Stimulated activated CD4-positive, alpha-beta T cell treated with anti-CD3 and anti-CD28 coated beads, Interleukin-1b, Interleukin-23, amount 100 ng/mL, for 1 hour (primary cell): ENCODE measurements at places on chromosomes 11 and 22.

GRCh38 chr11:117523680-117524079 lies 196.0 kb downstream of the CEP164 start:
- no peak for DNase-seq

DNA sequence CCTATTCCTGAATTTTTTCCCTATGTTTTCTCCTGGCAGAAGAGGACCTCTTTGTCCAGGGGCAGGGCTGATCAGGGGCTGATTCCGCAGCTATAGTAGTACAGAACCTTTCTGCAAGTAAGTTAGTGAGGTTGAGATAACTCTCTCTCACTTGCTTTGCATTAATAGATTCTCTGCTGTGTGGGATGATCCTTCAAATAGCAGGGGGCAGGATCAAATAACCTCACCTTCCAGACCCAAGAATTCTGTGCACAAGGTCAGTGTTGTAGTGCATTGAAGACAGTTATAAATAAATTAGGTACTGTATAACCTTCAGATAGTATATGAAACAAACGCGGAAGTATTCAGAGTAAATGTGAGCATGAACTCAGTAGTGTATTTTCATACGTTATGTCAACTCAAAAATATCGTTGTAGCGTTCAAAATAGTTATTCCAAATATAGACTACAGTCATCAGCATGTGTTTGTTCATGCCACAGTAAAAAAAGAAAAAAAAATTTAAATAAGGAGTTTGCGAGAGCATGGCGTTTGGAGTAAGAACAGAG lies 278 bp downstream of the MMP26 start:
- DNase-seq: no peak

- DNase-seq: no peak
Measured at GRCh38 chr11:17934194-17934593, 78.7 kb downstream of the SERGEF start.

DNA sequence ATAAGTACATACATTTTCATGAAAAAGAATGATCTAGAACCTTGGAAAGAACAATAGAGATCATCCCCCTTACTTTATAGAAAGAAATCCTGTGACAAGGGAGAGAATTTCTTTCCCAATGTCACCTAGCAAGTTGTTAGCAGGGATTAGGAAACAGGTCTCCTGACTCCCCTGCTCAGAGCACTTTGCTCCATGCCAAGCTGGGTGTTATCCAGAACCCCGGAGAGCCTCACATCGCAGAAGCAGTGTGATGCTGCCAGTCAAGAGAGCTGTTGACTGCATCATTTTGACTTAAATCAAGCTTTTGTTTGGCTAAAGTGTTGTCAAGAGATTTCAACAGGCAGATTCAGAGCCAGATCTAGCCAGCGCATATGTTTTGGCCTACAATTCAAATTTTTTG lies 3.6 kb upstream of the RRAS2 start:
- no peak for DNase-seq

- no peak for DNase-seq
Measured at GRCh38 chr11:42770444-42771065, 541.2 kb upstream of the API5 start.

DNA sequence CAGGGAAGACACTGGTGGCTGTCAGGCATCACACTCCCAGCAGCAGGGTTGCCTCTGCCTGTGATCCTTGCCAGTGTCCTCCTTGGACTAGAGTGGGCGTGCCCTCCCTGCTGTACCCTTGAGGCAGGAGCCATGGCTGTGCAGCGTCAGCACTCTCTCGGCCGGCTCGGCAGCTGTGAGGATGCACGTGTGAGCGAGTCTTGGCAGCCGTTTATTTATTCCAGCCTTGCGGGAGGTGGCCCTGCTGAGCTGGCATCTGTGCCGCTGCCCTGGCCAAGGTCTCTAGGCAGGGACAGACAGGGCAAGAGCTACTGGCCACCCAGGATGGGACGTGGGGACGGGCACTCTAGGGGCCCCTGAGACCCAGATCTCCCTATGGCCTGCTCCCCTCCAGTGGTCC lies 33.9 kb downstream of the TSPAN4 start:
- no peak for DNase-seq

GRCh38 chr11:6240781-6241180 lies 1.9 kb downstream of the CNGA4 start:
- DNase-seq: no peak

GRCh38 chr11:67409261-67409666 lies 5.4 kb downstream of the TBC1D10C start:
- no peak for DNase-seq

- no peak for DNase-seq
Measured at GRCh38 chr11:19756675-19757475, 44.2 kb downstream of the NAV2 start.

DNA sequence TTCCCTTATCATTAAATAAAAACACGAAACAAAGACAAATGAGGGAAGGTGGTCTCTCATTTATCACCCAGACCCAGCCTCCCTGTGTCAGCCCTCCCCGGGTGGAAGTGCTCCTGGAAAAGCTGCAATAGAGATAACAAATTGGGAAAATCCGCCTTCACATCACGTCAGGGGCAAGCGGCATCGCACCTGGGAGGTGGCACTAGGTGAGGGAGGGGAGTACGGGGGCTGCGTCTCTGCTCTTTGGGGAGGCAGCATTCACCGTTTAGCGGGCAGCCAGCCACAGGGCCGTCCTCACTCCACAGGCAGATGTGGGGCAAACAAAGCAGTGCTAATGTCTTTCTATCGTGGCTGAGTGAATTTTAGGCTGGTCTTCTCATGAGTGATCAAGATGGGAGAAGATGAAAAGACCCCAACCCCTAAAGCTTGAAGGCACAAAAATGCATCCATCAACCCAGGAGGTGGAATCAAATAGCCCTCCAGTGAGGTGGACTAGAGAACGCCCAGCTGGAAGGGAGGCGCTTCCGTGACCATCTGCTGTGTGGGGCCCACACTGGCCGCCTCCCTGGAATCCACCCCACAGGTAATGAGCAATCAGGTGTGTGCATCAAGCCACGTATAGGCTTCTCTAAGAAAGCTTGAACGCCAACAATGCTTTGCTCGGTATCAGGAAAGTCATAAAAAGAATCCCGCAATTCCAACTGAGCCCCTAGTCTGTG lies 629.5 kb downstream of the BRD1 start:
- no peak for DNase-seq

DNA sequence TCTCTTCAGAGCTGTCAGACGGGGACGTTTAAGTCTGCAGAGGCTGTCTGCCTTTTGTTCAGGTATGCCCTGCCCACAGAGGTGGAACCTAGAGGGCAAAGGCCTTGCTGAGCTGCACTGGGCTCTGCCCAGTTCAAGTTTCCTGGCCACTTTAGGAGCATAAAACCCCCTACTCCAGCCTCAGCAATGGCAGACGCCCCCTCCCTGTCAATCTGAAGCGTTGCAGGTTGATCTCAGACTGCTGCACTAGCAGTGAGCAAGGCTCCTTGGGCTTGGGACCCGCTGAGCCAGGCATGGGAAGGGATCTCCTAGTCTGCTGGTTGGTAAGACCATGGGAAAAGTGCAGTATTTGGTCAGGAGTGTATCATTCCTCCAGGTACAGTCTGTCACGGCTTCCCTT lies 66.6 kb upstream of the TP53I11 start:
- DNase-seq: no peak

DNA sequence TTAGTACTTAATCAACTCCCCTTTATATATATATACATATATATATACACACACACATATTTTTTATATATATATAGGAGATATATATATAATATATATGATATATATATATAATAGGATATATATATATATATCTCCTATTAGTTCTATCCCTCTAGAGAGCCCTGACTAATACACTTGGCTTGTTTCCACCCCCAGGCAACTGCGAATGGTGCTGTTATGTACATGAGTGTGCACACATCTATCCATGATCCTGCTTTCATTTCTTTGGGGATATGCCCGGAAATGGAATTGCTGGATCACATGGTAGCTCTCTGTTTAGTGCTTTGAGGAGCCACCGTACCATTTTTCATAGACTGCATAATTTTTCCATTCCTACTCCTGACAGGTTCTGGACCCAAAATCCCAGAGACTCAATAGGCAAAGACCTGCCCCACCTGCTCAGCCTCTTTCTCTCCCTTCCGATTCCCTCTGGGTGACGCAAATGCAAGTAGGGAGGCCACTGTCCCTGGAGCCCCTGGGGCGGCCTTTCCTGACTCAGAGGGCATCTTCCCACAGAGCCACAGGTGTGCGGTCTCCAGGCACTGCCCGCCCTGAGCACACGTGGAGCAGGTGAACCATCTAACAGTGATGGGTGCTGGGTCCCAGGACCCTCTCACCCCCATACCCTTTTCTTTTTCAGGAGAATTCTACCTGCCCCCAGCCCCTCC lies 12.0 kb downstream of the FGF3 start:
- no peak for DNase-seq

- DNase-seq: no peak
Measured at GRCh38 chr11:132814410-132814809, 717.9 kb downstream of the OPCML start.

GRCh38 chr22:19824926-19825339 lies 29.7 kb downstream of the GNB1L start:
- DNase-seq: no peak

DNA sequence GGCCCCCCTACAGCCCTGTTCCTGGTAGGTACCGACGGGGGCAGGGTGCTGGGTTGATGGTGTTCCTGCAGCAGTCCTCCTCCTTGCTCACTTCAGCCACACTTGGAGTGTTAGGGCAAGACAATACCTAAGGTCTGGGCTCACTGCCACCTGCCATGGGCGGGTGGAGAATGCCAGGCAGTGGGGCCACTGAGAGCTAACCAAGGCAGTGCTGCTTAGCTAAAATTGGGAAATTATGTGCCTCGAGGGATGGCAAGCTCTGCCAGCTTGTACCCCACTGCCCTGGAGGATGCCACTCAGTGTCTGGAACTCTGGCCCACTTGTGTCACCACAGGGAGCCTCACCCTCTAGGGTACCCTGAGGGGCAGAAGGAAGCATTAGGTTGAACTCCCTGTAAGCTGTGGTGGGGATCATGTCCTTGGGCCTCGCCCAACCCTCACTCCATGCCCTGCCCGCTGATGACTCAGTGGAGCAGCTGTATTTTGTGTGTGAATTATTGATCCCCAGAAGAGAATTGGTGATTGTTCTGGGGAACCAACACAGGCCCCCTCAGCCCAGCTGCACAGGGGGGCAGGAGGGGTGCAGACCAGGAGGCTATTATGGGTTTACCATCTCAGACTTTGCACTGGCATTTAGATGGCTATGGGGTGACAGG lies 17.7 kb downstream of the PHLDB1 start:
- DNase-seq: no peak

- DNase-seq: no peak
Measured at GRCh38 chr11:62024936-62025486, 57.6 kb upstream of the FTH1 start.

- no peak for DNase-seq
Measured at GRCh38 chr11:71947498-71947897, 18.7 kb downstream of the RNF121 start.

GRCh38 chr22:40478338-40479125 lies 108.1 kb downstream of the SGSM3 start:
- no peak for DNase-seq

DNA sequence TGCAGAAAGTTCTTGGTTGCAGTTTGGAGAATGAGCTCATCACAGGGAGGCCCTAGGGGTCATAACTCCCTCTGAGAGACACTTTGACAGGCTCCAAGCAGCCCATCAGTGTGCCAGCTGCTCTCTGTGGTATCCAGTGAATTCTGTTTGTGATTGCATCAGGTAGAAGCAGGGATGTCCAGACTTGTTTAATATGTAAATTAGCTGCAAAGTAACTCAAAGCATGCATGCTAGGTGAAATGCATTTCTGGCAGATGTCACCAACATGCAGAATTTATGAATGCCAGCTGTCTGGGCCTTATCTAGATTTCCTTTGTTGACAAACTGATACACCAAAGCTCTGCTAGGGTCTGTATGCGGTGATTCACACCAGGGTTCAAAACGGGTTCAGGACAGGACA lies 123.6 kb upstream of the MTNR1B start:
- DNase-seq: no peak

GRCh38 chr11:40432358-40432757 lies 1027.1 kb downstream of the LRRC4C start:
- DNase-seq: no peak

- no peak for DNase-seq
Measured at GRCh38 chr11:111097191-111097590, 148.3 kb upstream of the POU2AF2 start.

GRCh38 chr11:35675901-35676610 lies 13.5 kb downstream of the TRIM44 start:
- no peak for DNase-seq

- no peak for DNase-seq
Measured at GRCh38 chr11:47689480-47689879, 25.7 kb downstream of the AGBL2 start.

- DNase-seq: no peak
Measured at GRCh38 chr11:31474083-31474482, 35.3 kb downstream of the IMMP1L start.

DNA sequence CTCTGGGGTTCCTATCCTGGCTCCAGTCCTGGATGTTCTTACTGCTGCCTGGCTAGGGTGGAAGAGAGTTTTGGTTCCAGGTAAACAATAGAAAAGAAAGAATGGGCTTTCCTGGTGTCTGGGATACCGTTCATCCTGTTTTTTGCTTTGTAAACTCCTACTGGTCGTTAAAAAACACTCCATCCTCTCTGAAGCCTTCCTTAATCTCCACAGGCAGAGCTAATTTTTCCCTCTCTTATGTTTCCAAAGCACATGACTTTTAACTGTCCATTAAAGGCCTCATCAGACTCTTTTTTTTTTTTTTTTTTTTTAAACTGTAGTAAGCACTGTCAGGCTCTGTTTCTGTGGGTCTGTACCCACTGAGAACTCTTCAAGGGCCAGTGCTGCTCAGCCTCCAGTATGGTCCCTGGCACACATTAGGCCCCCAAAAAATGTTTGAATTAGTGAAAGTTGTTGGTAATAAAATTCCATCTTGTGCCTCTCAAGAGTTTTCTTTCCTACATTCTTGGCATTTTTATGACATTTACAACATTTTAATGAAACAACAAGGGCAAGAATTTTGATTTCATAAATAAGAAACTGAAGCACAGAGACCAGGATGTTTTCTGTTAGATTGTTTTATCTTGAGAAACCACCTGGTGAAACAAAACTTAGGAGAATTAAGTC lies 104.2 kb downstream of the TEAD1 start:
- no peak for DNase-seq

DNA sequence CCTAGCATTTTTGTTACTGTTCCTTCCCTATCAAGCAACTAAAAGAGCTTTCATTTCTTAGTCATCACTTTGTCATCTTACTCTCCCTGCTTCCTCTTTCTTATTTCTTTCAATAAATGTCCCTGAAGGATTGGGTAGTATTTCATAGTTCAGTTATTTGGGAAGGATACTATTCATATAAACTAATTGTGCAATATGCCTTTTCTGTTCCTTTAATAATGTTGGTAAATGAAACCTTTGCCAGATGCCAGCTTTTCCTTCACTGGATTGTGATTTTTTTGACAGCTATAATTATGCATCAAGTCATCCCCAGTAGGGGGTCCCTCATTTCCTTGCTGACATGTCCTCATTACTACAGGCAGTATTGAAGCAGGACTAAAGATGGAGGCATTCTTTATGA lies 101.7 kb downstream of the ATM start:
- no peak for DNase-seq
